CD8-positive, alpha-beta T cell (primary cell): ENCODE measurements at places on chromosomes 2 and 18.

DNA sequence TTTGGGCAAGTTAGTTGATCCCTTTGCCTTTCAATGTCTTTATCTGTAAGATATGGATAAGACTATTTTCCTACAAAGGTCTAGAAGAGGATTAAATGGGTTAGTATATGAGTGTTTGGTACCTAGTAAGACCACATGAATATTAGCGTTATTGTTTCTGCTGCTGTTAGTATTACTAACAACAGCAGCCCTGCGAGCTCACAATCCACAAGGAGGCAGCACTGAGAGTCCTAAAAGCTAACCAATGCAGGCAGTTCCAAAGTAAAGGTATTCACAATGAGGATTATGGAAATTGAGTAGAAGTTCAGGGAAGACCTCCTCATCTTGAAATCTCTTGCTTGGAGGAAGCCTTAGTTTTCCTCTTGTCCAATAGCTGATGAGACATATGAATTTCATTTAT is 248.9 kb downstream of the TDRD15 start:
- DNase-seq: no peak

DNA sequence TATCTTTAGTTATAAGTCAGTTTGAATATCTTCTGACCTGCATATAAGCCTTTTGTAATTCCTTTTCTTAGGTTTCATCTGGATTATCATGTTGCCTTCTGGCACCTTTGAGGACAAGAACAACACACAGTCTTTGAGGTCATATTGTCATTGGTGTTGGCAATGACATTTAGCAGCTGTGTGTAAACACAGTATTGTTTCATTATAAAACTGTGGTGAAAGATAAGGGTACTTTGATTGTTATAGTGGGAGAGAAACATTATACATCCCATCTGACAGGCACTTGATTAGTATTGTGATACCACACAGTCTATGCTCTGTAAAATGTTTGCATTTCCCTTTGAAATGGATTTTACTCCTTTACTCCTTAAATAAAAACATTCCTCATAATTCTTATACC is 313.5 kb downstream of the RPRM start:
- DNase-seq: no peak

GRCh38 chr2:75751824-75752468 is 41.2 kb upstream of the GCFC2 start:
- DNase-seq: no peak

DNA sequence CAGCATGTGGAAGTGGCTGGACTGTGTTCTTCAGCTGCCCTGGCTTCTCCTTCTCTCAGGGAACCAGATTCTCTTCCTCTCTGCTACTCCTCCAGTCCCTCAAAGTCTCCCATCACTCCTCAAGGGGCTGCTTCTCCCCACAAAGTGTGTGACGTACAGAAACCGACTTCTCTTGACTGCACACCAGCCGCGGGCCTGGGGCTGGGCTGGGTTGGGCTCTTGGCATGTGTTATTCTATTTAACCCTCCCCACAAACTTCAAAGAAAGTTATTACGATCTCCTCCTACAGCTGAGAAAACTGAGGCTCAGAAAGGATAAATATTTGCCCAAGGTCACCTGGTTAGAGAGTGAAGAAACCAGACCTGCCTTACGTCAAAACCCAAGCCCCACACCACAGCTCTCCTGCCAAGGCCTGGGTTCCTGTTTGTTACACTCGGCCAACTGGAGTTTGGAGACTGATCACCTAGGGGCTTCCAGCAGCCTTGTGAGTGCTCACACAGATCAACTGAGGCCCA is 269.0 kb downstream of the TFCP2L1 start:
- DNase-seq: no peak

- DNase-seq: no peak
Measured at GRCh38 chr2:236044191-236044590, 124.0 kb downstream of the GBX2 start.

GRCh38 chr18:66210875-66211274 is 393.0 kb downstream of the CDH19 start:
- no peak for DNase-seq
